ENCODE measurements at places on chromosomes 7 and 10. TPM values are rescaled to one million over a fixed set of nuclear protein-coding genes. Genes with fewer than 3 reads are reported as not detected.
A peak's percentile ranks its signal among the peaks of the same experiment; 100 is the strongest.

DNA sequence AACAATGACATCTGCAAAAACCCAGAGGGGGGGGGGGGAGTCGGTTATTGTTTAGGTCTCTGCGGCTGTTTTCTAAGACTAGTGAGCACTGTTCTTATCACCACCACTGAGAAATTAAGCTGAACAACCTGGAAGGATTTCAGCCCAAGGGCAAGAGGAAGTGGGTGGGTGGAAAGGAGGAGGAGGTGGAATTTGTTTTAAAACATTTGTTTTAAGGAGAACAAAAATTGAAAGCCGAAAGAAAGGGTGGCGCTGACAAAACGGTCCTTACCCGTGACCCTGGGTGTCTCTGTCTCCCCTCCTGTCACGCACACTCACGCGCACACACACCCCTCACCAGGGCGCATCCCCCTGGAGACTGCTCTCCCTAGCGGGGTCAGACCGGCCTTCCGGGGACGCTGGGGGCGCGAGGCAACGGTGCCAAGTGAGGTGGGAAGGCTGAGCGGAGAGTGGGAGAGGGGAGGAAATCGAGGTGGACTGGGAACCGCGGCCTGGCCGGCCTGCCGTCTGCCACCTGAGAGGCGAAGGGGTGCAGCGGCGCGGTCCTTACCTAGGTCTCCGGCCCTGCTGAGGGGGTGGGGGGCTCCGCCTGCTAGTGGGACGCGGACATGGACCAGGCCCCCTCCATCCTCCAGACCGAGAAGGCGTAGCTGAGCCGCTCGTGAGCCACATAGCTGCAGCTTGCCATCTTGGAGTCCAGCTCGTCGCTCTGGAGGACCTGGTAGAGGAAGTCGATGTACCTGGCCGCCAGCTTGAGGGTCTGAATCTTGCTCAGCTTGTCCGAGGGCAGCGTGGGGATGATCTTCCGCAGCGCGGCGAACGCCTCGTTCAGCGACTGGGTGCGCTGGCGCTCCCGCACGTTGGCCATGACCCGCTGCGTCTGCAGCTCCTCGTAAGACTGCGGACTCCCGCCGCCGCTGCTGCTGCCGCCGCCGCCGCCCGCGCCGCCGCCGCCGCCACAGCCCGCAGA lies 1.0 kb downstream of the TWIST1 start:
- no peak for DNase-seq

GRM8 gene
- 0.04 TPM for polyA plus RNA-seq

SUN3 gene
- polyA plus RNA-seq, result not detected

DNA sequence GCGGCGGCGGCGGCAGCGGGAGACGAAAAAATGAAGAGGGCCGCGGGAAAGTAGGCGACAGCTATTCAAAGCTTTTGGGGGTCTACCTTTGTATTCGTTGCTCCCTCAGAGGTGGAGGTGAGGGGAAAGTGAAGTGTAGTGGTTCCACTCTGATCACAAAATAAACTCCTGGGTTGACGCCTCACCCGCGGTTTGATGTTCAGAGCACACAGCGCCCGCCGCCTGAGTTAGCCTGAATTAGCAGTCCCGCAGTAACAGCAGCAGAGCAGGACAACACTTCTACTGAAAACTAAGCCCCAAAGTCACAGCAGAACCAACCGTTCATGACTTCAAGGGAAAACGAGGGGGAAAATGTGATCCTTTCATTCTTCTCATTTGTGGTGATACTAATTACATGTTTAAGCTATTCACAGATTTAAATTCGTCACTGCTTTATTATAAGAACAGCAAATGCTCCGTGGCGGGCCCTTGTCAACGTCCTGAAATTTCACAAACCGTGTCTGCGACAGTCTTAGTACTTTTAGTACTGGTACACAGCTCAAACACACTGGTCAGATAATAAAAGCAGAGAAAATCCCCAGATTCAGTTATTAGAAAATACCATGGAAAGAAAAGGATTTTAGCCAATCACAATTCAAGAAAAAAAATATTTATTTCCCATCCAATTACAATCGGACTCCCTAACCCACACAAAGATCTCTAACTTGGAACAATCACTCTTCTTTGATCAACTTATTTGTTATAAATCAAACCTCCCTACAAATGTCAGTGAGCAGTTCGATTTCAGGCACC lies 563 bp upstream of the JMJD1C start:
- peak; percentile 19 for DNase-seq

- peak; percentile 41 for DNase-seq
Observed at GRCh38 chr10:102188298-102188940, 36.2 kb downstream of the NOLC1 start.

SH2D4B gene
- polyA plus RNA-seq, result 0.01 TPM

DNA sequence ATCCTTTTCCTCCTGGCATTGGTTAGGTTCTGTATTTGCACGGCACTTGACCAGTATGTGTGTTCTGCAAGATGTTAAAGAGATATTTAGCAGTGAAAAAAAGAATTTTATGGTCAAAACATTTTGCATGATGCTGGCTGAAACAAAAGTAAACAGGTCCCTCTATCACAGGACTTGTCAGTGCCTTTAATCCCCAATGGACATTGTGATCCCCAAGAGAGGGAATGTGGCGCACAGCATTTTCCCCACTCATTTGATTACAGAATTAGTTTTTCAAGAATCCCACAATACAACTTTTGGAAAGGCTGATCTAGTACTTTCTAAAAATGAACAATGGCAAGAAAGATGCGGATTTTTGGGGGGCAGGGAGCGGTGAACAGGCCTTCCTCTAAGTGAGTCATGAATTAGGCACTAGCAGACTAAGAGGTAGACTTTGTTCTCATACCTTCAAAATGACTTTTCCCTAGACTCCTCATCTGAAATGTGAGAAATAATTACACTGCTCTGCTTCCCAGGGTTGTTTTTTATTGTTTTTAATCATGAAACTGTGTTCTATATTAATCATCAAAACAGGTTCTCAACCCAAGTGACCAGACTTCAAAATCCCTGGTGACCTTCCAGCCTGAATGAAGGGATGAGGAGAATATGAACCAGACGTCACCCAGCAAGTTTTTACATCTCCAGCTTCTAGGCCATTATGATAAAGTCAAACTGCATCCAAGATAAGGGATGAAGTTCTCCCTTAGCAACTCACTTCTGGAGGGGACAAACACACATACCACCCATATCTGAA lies 8.6 kb downstream of the FBXW4 start:
- no peak for DNase-seq

DNA sequence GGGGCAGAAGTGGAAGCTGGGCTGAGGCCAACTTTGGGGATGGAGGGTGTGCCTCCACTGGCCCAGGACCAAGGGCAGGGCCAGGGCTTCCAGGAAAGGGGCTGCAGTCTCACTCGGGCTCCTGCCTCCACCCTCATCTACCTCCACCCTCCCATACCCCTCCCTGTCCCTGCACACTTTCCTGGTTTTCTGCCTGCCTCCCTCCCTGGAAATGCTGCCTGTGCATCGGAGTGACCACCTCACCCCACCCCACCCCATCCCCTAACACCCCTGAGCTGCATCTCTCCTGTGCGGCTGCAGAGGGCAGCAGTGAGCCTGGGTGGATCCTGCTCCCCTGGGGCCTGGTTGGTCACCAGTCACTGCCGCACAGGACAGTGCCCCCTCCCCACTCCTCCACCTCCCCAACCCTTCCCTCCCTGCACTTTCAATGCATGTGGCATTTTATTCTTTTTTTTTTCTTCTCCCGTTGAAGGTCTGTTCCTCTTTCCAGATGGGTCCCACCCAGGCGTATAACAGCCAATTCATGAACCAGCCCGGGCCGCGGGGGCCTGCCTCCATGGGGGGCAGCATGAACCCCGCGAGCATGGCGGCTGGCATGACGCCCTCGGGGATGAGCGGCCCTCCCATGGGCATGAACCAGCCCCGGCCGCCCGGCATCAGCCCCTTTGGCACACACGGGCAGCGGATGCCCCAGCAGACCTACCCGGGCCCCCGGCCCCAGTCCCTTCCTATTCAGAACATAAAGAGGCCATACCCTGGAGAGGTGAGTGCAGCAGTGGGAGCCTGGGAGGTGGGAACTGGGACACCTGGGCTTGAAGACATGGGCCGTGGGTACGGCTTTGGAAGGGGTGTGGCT lies 54.1 kb upstream of the PPIF start:
- no peak for DNase-seq

DNA sequence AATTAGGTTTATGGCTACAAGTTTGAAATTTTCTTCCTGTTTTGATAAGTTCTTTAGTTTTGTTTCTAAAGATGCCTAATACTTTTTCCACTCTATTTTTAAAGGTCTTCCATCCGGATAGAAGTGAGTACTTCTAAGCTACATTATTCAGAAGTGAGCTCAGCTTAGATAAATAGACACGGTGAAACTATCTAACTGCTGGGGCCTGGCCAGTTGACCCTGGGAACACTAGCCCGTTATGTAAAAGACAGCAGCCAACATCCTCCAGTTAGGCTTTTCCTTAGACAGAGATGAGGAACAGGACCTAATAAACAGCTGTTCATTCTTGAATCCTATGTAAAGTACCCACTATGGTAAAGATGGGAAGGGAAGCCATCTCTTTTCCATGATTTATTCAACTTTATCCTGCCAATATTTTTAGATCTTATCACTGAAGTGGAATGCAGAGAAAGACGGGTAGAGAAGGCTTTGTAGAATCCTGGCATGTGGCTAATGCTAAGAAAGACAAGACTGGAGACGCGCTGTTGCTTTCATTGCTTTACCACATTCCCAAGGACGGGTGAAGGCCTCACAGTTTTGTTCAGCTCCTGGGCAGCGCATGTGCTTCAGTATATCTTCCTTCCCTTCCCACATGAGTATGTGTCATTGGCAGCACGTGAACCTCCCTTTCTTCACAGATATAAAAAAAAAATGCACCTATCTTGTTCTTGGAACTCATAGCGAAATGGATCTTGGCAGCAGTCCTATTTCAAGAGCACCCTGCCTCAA lies 340.0 kb upstream of the MEOX2 start:
- no peak for DNase-seq

DNA sequence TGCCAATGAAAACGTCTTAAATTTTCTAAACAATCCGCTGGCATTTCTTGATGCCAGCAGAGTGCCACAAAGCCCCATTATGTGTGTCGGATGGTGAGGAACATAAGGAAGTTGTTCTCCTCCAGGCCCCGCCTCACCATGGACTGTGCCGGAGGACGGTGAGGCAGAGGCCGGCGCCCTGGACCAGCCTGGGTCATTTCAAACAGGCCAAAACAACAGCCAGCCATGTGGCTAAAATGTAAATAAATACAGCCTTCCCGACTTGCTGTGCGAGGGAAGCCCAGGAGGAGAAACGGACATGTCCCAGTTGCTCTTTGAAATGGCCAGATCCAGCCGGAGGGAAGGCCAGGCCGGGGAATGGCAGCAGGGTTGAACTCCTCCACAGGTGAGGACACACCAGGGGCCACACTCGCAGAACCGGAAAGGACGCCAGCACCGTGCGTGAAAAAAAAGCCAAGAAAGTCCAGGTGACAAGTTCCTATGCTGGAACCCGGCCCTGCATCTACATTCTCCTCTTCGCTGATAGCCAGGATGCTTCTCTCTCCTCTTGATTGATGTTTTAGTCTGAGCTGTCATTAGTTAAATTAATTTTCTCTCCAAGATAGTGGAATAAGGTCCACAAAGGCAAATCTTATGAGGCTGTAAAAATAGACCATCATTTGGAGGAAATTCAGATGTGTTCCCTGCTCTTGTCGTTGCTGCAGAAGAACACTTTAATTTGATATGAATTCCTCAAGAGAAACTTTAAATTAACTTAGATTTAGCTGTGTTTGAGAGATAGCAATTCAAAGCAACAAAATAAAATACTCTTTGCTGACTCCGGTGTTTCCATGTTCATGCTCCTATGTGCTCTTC lies 64.6 kb downstream of the EBF3 start:
- no peak for DNase-seq

ZNF273 gene
- polyA plus RNA-seq, result 6.9 TPM

- DNase-seq, result no peak
Observed at GRCh38 chr10:119285495-119286267, 78.3 kb downstream of the GRK5 start.

- DNase-seq, result no peak
Observed at GRCh38 chr7:37357637-37357996, 91.0 kb downstream of the ELMO1 start.

KCNH2 gene
- 8.1 TPM for polyA plus RNA-seq

MDFIC gene
- 14.2 TPM for polyA plus RNA-seq

ELFN1 gene
- polyA plus RNA-seq, result 2.3 TPM

SLIT1 gene
- polyA plus RNA-seq, result 1.6 TPM

- no peak for DNase-seq
Observed at GRCh38 chr10:129523723-129524316, 56.8 kb downstream of the MGMT start.
